T-helper 1 cell treated with Interleukin-12 subunit alpha and Interleukin-12 subunit beta and Interleukin-4 antibody, amounts not matched to agents 30 ng/mL and 1 ng/mL, for 36 hours (primary cell): ENCODE measurements at places on chromosomes 11 and 22. TPM values are rescaled to one million over a fixed set of nuclear protein-coding genes. Genes with fewer than 3 reads are reported as not detected.

The BEST1 gene
- 0.44 TPM in 1 of 2 replicates, not detected in the other for total RNA-seq

The SLC35F2 gene
- 14.3 and 15.4 TPM in 2 replicates for total RNA-seq

The PHF21B gene
- total RNA-seq: 0.51 TPM in 1 of 2 replicates, not detected in the other

The CTNND1 gene
- 10.1 TPM in 2 replicates for total RNA-seq

The KLHDC7B gene
- total RNA-seq: 12.6 and 13.8 TPM in 2 replicates

The FAM181B gene
- not detected in 2 replicates for total RNA-seq

The TP53I11 gene
- total RNA-seq: 2.6 and 2.7 TPM in 2 replicates

The SLC15A3 gene
- 1.8 and 2.7 TPM in 2 replicates for total RNA-seq

The KRTAP5-8 gene
- 0.29 TPM in 1 of 2 replicates, not detected in the other for total RNA-seq

The IGSF9B gene
- 89.6 and 97.2 TPM in 2 replicates for total RNA-seq

The ARHGAP8 gene
- 0.10 and 0.44 TPM in 2 replicates for total RNA-seq

The SMC1B gene
- total RNA-seq: 0.44 TPM in 2 replicates
